ENCODE measurements at places on chromosomes 7 and 10.

GRCh38 chr10:8544057-8544380 lies 489.5 kb downstream of the GATA3 start:
- no peak for DNase-seq

GRCh38 chr7:140059273-140060242 lies 3.2 kb downstream of the PARP12 start:
- DNase-seq = no peak

DNA sequence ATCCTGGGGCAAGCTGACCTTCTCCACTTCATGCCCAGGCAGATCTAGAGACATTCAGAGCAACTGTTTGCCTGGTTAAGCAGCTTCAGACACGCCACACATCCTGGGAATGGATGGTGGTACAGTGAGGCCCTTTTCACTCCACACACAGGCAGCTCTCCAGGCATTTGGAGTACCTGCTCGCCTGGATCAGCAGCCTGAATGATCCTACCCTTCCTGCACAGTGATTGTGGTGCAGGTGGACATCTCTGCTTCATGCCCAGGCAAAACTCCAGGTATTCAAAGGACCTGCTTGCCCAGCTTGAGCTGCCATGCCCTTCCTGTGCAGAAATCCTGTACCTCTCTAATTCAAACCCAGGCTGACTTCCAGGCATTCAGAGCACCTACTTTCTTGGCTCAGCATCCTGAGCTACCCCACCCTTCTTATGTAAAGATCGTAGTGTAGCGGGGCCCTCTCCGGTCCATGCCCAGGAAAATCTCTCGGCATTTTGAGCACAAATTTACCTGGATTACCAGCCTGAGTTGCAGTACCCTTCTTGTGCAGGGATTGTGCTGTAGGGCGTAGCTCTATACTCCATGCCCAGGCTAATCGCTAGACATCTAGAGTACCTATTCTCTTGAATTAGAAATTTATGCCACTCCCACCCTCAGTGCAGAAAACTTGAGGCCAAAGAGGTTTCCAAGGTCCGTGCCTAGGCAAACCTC lies 972.8 kb downstream of the ANKRD7 start:
- no peak for DNase-seq

DNA sequence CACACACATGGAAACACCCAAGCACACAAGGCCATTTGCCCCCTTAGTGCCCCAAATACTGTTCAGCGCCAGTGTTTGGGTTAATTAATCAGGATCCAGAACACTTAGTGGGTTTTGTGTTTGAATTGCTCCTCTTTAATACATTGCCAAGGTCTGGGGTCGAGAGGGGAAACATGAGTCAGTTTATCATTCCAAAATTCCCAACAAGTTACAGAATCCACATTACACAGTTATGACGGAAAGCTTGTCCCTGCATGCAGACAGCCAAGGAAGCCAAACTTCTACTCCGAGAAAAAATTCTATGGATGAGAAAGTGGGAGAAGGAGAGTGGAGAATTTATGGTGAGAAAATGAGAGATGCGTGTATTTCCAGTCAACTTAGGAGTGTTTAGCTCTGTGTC lies 189.0 kb downstream of the NPSR1 start:
- no peak for DNase-seq

- DNase-seq = no peak
Observed at GRCh38 chr10:5018134-5018533, 14.5 kb upstream of the AKR1C2 start.

GRCh38 chr7:6350433-6351058 lies 78.1 kb upstream of the CYTH3 start:
- no peak for DNase-seq

- no peak for DNase-seq
Observed at GRCh38 chr10:86163522-86164173, 202.9 kb downstream of the GRID1 start.

GRCh38 chr10:102312683-102313082 lies 67.4 kb downstream of the GBF1 start:
- DNase-seq = no peak

All from thymus (tissue), 14 donors.